ENCODE measurements at places on chromosomes 6 and 20.
A peak's percentile ranks its signal among the peaks of the same experiment; 100 is the strongest.

GRCh38 chr6:89553431-89553830, 85.1 kb downstream of the LYRM2 start:
- H3K36me3 ChIP-seq, result no peaks in the 10 kb centered on the region
- H3K27ac ChIP-seq, result no peak overlapping the region
- no peak overlapping the region for H3K4me3 ChIP-seq
- peaks cover 11% of the 10 kb centered on the region for H3K27me3 ChIP-seq
- DNase-seq, result no peak

GRCh38 chr6:46325561-46326530, 155.1 kb upstream of the ENPP5 start:
- peaks cover 20% of the 10 kb centered on the region for H3K4me1 ChIP-seq
- no peak overlapping the region for H3K27ac ChIP-seq
- H3K36me3 ChIP-seq, result no peaks in the 10 kb centered on the region
- peak; percentile 11 for DNase-seq

DNA sequence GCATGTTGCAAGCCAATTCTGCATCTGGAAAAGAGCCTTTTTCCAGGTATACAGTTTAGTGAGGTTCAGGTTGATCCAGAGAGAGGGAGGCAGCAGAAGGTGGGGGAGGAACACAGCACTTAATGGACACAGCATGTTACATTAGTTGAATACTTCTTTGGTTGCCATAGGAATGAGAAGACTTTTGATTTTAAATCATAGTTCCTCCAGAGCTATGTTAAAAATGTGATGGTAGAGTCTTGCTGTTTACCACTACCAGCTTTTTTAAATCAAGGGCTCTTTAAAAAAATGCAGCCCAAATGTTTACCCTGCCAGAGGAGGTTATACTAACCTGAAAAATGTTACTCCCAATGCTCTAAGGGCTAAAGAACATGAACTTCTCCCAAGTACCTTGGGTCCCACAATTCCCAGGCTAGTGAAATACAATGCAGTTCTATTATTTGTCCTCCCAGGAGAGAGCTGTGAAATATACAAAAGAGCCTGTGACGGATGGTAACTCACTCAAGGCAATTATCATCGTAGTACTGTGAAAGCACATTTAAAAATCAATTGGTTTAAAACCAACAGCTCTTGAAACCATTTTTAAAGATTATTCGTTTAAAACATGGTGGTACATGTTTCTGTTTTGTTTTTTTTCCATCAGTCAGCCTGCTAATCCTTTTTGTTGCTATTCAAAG, 6.9 kb upstream of the PHACTR1 start:
- DNase-seq, result no peak
- H3K4me3 ChIP-seq, result no peak overlapping the region
- H3K36me3 ChIP-seq, result no peaks in the 10 kb centered on the region
- H3K27ac ChIP-seq, result no peak overlapping the region

GRCh38 chr6:32685603-32686002, 19.1 kb upstream of the HLA-DQB1 start:
- H3K27ac ChIP-seq, result peak overlapping the region; percentile 34
- peaks cover 52% of the 10 kb centered on the region for H3K4me1 ChIP-seq

DNA sequence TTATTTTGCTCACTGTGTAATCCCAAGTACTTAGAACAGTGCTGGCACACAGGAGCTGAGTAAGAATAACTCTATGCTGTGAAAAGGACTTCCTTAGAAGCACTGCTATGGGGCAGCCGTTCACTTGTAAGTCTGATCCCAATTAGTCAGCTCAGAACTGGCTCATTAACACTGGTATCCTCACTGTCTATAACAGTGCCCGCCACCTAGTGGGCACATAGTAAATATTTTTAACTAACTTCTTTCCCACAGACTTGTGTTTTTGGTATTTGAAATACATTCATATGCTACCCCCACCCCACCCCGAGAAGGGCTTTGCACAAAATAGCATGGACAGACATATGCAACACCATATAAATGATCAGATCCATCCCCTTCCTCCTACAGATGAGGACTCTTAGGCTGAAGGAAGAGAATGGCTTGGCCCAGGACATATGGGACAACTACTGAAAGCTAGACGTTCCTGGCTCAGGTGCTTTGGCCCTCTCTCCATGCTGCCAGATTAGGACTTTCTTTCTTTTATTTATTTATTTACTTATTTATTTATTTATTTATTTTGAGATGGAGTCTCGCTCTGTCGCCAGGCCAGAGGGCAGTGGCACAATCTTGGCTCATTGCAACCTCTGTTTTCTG, 47.1 kb downstream of the DST start:
- H3K27me3 ChIP-seq, result no peaks in the 10 kb centered on the region
- H3K4me3 ChIP-seq, result no peak overlapping the region
- DNase-seq, result peak; percentile 56
- H3K27ac ChIP-seq, result no peak overlapping the region

DNA sequence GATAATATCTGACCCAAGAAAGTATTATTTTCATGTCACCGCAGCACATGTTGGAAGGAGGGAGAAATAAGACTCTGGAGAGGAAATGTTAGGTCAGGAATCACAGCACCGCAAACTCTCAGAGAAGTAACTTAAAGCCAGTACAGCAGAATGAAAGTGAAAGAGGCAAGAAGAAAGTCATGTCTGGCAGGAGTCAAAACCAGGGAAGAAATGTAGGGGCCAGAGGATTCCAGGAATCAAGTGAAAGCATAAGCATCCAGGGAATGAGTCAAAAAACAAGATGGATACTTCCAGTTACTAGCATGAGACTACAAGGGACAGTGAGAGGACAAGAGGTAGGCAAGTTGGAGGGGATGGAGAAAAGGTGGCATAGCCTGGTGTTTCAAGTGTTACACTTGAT, 80.4 kb downstream of the AK9 start:
- no peak for DNase-seq
- peak overlapping the region; percentile 61 for H3K27ac ChIP-seq
- peaks cover 18% of the 10 kb centered on the region for H3K4me1 ChIP-seq
- H3K36me3 ChIP-seq, result peaks cover 2% of the 10 kb centered on the region

DNA sequence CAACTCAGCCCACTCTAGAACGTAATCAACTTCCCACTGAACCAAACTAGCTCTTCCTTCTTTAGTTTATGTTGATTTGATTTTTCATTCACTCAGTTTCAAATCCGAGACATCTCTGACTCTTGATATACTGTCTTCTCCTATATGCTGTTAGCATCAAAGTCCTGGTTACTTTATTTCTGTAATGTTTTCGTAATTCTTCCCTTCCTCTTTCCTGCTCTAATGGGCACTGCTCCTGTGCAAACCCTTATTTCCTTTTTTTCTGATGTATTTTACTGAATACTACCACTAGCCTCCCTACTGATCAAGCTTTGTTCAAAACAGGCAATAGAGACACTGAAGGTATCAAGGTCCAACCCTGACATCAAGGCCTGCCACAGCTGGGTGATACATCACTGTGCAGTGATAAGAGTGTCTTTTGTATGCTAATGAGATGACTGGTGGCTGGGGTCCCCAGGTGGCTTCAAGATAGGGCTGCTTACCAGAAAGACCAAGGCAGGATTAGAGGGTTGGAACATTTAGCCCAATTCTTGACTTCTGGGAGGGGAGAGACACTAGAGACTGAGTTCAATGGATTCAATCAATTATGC, 95.2 kb downstream of the KIF13A start:
- H3K4me3 ChIP-seq, result no peak overlapping the region
- DNase-seq, result no peak
- H3K4me1 ChIP-seq, result no peaks in the 10 kb centered on the region

DNA sequence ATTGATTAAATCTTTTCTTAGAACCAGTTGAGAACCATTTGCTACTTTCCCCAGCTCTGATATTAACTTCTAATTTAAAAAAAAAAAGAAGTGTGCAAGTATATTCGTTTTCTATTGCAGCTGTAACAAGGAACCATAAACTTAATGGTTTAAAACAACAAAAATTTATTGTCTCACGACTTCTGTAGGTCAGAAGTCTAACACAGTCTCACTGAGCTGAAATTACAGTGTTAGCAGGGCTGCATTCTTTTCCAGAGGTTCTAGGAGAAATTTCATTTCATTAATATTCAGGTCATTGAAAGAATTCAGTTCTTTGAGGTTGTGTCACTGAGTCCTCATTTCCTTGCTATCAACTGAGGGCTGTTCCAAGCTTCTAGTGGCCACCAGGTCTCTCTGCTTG, 213.5 kb upstream of the RNF217 start:
- H3K4me1 ChIP-seq, result no peaks in the 10 kb centered on the region
- H3K36me3 ChIP-seq, result no peaks in the 10 kb centered on the region
- no peak overlapping the region for H3K4me3 ChIP-seq
- H3K27ac ChIP-seq, result no peak overlapping the region

DNA sequence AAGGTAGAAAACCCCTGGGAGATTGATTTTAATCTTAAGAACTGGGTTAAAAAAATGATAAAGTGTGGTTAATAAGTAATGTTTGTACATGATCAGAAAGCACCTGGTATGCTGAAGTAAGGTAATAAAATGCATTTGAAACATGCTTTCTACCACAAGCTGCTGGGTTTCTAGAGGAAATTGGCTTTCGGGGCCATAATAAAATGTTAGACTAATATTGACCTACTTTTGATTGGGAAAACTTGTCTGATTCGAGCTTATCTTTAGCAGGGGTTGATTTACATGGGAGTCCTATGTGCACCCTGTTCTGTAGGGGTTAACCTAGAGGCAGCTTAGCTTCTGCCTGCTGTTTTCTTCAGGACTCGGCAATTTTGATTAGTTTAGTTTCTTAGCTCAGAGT, 50.5 kb downstream of the CRYBG1 start:
- H3K27ac ChIP-seq, result no peak overlapping the region
- no peak overlapping the region for H3K4me3 ChIP-seq

GRCh38 chr20:49483696-49484123, 1.2 kb upstream of the KCNB1 start:
- peaks cover 62% of the 10 kb centered on the region for H3K27me3 ChIP-seq
- no peak overlapping the region for H3K4me3 ChIP-seq
- DNase-seq, result no peak
- H3K4me1 ChIP-seq, result peaks cover 4% of the 10 kb centered on the region
- H3K27ac ChIP-seq, result no peak overlapping the region
- H3K36me3 ChIP-seq, result peaks cover 2% of the 10 kb centered on the region

- H3K4me1 ChIP-seq, result peaks cover 5% of the 10 kb centered on the region
- H3K4me3 ChIP-seq, result no peak overlapping the region
- no peak overlapping the region for H3K27ac ChIP-seq
- no peaks in the 10 kb centered on the region for H3K36me3 ChIP-seq
Measured at GRCh38 chr20:1472556-1473245, 6.1 kb upstream of the NSFL1C start.

- H3K27ac ChIP-seq, result peak overlapping the region; percentile 52
- peak; percentile 24 for DNase-seq
- peaks cover 22% of the 10 kb centered on the region for H3K36me3 ChIP-seq
- H3K4me3 ChIP-seq, result no peak overlapping the region
- H3K4me1 ChIP-seq, result peaks cover 9% of the 10 kb centered on the region
Measured at GRCh38 chr20:4896971-4897497, 104.3 kb downstream of the SLC23A2 start.

GRCh38 chr20:17896771-17897369, 71.7 kb downstream of the SNX5 start:
- H3K4me3 ChIP-seq, result no peak overlapping the region
- peaks cover 21% of the 10 kb centered on the region for H3K4me1 ChIP-seq
- H3K27ac ChIP-seq, result no peak overlapping the region
- DNase-seq, result no peak
- peaks cover 54% of the 10 kb centered on the region for H3K27me3 ChIP-seq
- H3K36me3 ChIP-seq, result no peaks in the 10 kb centered on the region

DNA sequence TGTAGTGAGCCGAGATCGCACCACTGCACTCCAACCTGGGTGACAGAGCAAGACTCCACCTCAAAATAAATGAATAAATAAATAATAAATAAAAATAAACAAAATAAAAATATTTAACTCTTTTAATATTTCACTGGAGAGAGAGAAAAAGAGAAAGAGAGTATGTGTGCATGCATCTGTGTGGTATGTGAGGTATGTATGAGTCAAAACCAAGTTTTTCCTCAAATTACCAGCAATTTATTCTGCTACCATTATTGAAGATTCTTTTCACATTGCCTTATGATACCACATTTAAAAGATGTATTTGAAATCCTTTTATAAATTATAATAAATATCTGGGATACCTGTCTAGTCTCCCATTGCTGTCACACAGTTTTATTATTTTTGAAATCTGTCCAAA, 122.1 kb downstream of the CD164 start:
- no peak for DNase-seq
- H3K4me1 ChIP-seq, result no peaks in the 10 kb centered on the region
- no peak overlapping the region for H3K4me3 ChIP-seq
- no peaks in the 10 kb centered on the region for H3K36me3 ChIP-seq
- no peak overlapping the region for H3K27ac ChIP-seq
- peaks cover 6% of the 10 kb centered on the region for H3K27me3 ChIP-seq

DNA sequence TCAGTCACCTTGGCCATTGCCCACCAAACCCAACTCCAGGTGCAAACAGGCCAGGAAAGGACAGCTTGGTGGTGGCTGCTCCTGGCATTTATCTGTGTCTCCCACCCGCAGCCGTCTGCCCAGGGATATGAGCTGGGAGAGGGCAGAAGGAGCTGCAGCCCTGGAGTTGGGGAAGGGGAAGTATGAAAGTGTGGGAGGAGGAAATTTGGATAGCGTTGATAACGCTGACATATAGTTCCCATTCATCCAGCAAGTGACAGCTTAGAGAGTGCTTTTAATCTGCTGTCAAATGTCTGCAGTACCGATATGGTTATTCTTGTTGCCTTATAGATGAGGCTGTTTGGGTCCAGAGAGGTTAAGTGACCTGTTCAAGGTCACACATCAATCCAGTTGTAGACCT, 741 bp downstream of the KCNK16 start:
- H3K4me1 ChIP-seq, result no peaks in the 10 kb centered on the region
- no peak overlapping the region for H3K4me3 ChIP-seq
- no peak for DNase-seq
- no peak overlapping the region for H3K27ac ChIP-seq
- peaks cover 8% of the 10 kb centered on the region for H3K27me3 ChIP-seq

- H3K4me3 ChIP-seq, result no peak overlapping the region
- H3K27ac ChIP-seq, result no peak overlapping the region
- no peaks in the 10 kb centered on the region for H3K36me3 ChIP-seq
- peaks cover 5% of the 10 kb centered on the region for H3K4me1 ChIP-seq
- H3K27me3 ChIP-seq, result no peaks in the 10 kb centered on the region
Measured at GRCh38 chr6:101268541-101268940, 125.0 kb upstream of the GRIK2 start.

DNA sequence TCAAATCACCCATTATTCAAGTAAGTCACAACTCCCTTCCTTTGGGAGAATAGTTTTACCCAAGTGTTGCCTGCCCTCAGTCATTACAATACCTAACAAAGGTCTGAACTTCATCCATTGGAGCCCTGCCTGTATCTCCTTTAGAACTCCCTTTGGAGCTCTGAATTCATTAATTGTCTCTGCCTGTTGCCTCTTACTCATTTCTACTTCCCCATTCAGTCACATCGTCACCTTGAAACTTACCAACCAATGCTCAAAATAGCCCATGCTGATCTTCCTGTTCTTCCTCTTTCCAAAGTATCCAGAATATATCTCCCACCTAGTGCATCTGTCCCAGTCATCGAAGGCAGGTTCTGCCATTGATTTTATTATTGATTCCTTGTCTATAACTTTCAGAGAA, 120.7 kb upstream of the ADGRF1 start:
- no peaks in the 10 kb centered on the region for H3K4me1 ChIP-seq
- H3K27ac ChIP-seq, result no peak overlapping the region
- peaks cover 3% of the 10 kb centered on the region for H3K27me3 ChIP-seq

GRCh38 chr6:14502551-14502950, 385.0 kb downstream of the CD83 start:
- H3K27ac ChIP-seq, result no peak overlapping the region
- H3K4me1 ChIP-seq, result peaks cover 13% of the 10 kb centered on the region
- DNase-seq, result no peak
- H3K27me3 ChIP-seq, result no peaks in the 10 kb centered on the region
- no peak overlapping the region for H3K4me3 ChIP-seq
- H3K36me3 ChIP-seq, result no peaks in the 10 kb centered on the region

GRCh38 chr20:49431329-49431728, 51.1 kb downstream of the KCNB1 start:
- peaks cover 32% of the 10 kb centered on the region for H3K27me3 ChIP-seq
- no peak for DNase-seq
- no peaks in the 10 kb centered on the region for H3K36me3 ChIP-seq
- H3K27ac ChIP-seq, result no peak overlapping the region
- no peaks in the 10 kb centered on the region for H3K4me1 ChIP-seq
